Stimulated activated CD4-positive, alpha-beta T cell treated with anti-CD3 and anti-CD28 coated beads, TNF-alpha, amount 100 ng/mL, for 4 hours (primary cell): ENCODE measurements at places on chromosomes 7 and 10.

DNA sequence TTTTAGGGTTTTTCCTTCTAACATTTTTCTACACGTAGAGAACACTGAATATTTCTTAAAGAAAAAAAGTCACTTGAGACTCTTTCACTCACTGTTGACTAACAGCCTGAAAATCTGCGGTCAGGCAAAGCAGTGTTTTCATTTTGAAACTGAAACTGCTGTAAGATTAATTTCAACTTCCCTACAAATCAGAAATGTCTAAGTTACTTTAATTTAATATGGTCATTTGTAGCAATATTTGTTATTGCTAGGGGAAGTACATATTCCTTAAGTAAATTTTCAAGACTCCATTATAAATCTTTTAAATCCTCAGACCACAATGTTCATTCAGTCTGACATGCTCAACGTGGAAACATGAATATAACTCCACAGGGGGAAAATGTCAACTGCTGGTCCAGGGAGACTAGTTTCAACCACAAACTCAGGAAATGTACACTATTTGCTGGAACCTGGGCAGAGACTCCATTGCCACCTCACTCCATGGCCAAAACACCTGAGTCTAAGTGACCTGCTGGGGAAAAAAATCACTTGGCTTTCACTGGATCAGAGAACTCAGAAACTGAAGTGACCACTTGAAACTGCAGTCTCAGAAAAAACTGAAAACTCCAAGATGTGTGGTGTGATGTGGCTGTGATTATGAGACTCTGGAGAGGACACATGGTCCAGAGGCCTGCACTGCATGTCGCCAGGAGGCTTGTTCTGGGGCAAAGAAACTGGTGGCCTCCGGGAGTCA lies 161.2 kb downstream of the TAX1BP1 start:
- DNase-seq: no peak

DNA sequence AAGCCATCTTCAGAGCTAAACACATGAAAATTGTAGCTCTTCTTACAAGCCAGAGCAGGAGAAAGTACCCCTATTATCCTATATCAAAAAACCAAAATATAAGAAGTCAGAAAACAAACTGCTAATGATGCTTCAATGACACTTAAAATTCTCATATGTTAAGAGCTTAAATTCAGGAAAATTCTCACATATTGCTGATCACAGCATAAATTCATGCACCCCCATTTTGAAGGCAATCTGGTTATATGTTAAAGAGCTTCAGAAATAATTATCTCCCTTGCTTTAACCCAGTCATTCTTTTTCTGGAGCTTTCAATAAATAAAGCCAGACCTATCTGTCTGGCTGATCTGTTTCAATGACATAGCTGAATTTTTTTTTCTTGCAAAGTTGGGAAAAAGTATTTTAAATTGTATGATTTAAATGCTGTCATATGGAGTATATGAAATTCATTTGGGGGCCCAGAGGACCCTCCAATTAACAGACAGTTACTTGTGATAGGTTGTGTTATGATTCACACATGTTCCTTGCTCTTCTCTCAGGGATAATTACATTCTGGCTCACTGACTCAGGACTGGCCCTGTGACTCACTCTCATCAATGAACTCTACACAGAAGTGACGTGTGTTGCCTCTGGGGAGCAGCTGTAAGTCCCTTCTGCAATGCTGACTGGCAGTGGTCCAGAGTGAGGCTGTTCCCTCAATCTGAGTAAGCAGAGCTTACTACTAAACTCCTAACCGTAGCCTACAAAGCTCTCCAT lies 85.2 kb downstream of the HGF start:
- DNase-seq: no peak

- no peak for DNase-seq
These were observed 135.3 kb downstream of the MAD1L1 start for GRCh38 chr7:2097492-2097891.

DNA sequence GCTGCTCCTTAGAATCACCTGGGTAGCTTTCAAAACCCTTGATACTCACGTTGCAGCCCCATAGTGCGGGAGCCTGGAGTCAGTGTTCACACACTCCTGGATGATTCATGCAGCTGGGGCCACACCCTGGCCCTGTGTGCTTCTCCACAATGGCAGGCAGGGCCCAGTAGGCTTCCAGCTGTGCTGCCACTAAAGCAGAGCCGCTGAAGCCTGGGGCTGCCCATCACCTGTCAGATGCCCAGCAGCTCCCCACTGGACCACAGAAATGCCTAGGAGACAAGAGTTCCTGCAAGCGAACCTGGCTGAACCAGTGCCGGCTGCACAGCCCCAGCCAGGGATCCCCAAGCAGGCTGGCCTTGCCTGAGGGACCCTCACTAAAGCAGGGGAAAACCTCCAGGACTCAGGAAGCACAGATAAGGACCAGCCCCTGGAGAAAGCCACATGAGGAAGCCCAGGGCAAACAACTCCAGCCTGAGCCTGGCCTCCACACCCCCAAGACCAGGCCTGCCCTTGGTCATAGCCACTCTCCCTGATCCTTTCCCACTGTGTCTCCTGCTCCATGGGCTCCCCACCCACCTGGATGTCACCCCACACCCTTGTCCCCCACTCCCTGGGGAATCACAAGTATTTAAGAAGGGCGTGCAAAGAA lies 111.9 kb downstream of the GRID1 start:
- DNase-seq: no peak

DNA sequence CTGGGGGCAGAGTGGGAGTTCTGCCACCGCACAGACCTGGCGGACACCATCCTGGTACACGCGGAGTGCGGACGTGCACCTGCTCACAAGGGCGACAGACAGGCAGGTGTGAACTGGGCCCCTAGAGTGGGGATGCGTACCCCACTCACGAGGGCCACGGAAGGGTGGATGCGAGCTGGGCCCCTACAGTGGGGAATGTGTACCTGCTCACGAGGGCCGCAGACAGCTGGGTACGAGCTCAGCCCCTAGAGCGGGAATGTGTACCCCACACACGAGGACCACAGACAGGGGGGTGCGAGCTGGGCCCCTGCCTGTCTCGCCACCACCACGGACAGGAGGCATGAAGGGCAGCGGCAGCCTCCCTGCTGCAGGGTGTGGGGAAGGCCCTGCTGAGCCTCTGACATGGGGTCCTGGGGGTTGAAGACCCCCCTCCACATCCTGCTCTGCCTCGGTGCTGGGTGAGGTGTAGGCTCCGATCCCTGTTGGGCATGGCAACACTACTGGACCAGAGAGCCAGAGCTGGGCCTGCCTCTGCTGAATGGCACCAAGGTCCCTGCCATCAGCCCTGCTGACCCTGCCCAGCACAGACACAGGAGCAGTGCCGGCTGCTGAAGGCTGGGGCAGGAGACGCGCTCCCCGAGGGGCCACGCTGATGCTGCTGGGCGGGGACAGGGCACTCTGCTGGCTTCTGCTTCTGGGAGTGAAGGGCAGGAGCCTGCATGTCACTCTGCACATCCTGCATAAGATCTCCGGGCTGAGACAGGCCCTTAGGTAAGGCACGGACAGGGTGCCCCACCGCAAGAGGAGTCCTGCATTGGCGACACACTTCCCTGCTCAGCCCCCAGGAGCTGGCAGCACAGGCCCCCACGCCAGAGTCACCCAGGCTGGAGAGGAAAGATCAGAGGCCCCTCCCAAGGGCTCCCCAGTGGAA lies 259.2 kb downstream of the MAD1L1 start:
- no peak for DNase-seq

DNA sequence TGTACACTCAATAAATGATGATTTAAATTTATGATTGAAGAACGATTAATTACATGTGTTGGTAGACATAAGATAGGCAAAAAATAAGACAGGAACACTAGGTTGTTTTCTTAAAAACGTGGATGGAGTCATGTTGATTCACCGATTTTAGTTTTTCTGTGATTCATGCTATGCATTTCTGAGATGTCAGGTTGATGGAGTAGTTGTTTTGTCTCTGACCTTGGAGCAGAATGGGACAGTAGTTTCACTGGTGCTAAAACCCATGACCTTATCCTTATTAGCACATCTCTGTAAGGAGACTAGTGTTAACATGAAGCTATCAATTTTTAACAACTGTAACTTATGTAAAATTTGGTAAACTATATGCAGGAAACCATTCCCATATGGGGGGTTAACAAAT lies 611.6 kb upstream of the FZD8 start:
- DNase-seq: no peak

DNA sequence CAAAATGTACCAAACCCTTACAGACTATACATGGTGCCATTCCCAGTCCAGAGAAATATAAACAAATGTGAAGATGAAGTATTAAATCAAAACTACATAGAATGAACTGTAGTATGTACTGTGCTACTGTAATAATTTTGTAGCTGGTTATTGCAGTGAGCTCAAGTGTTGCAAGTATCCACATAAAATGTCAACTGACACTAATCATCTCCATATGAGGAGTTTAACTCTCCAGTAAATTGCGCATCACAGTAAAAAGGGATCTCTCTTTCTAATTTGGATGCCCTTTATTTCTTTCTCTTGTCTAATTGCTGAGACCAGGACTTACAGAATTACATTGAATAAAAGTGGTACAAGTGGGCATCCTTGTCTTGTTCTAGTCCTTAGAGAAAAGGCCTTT lies 165.5 kb downstream of the CPED1 start:
- DNase-seq: no peak
